Smooth muscle cell of trachea (primary cell): ENCODE measurements at places on chromosomes 6 and 20. TPM values are rescaled to one million over a fixed set of nuclear protein-coding genes. Genes with fewer than 3 reads are reported as not detected.

ERVFRD-1 gene
- not detected in 2 replicates for total RNA-seq

TMEM170B gene
- total RNA-seq = 0.87 and 1.3 TPM in 2 replicates

CRIP3 gene
- total RNA-seq = 0.44 TPM in 1 of 2 replicates, not detected in the other

WFDC10B gene
- not detected in 2 replicates for total RNA-seq

SIRPB2 gene
- total RNA-seq = not detected in 2 replicates
